GM03348 (cell line): ENCODE measurements at places on chromosomes 1 and 21.

GRCh38 chr1:208584167-208584755, 340.1 kb upstream of the PLXNA2 start:
- DNase-seq: no peak

DNA sequence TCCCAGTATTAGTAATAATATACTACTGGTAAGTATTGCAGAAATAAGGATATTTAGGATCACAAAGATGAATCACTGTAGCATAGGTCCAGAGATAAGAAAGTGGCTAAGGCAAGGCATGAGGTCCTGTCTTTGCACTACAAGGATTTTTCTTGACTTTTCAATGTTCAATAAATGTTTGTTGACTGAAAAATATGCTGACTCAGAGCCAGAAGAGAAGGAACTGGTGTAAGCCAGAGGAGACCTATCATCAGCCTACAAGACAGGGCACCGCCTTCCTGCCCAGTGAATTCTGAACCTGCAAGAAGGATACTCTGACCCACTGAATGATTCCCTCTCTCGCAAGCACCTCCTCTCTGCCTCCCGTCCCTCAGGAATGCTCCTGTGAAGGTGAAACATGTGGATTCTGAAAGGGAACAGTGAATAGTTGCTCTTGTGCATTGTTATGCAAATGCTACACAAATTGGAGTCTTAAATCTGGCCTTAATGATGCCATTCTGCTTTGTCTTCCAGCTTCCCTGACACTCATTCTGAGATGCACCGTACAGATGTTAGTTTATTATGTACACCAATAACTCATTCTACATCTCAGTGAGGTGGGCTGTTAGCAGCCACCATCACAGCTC, 540.0 kb downstream of the OMA1 start:
- no peak for DNase-seq

GRCh38 chr1:227921461-227922185, 26.1 kb downstream of the WNT9A start:
- DNase-seq: no peak

- DNase-seq: no peak
These were observed 107.7 kb downstream of the PDE9A start for GRCh38 chr21:42760951-42761751.

DNA sequence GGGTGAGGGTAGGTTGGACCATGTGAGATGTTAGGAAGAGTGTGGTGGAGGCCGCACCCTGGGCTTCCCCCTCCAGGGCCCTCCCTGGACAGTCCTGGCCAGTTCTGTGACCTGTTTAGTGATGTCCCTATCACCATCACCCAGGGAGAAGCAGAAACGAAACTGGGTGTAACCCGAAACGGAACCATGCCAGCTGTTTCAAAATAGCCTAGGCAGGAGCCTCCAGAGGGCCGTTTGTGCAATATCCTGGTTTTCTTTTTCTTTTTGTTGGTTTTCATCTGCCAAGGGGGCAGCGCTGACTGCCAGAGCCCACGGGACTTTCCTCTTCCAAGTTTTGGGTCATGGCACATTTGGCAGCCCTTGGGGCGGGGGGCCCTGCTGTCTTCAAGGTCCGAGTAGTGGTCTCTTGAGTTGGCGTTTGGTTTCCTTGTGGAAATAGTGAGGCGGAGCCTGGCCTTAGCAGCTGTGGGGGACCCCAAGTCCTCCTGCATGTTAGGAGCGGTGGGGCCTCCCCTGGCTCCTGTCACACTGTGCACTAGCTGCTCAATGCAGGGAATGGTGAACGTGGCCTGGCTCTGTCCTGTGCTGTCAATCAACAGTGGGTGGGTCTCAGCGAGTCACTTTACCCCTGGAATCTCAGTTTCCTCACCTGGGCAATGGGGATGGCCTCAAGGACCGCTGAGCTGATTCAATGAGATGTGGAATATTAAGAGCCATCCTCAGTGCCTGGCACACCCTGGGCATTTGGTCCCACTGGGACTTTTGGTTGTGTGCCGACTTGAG, 90.7 kb downstream of the ARHGEF10L start:
- peak; percentile 85 for DNase-seq

DNA sequence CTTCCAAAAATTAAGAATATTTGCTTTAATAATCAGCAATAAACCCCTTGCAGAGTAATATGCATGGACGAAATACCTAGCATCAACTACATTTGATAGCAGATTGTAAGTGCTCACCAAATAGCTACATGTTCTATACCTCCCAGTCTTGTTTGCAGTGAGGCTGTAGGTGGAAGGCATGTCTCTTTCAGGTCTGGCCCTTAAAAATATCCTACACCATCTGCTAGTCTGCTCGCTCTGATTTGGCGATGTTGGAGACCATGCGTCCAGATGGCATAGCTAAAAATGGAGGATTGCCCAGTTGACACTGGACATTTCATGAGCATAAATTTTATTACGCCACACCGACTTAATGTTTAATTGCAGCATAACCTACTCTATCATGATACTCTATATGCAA, 47.1 kb downstream of the SSX2IP start:
- no peak for DNase-seq

- no peak for DNase-seq
These were observed 12.3 kb downstream of the CAPN9 start for GRCh38 chr1:230759369-230760065.

GRCh38 chr1:223748773-223749733, 36.7 kb downstream of the CAPN2 start:
- DNase-seq: peak; percentile 87

DNA sequence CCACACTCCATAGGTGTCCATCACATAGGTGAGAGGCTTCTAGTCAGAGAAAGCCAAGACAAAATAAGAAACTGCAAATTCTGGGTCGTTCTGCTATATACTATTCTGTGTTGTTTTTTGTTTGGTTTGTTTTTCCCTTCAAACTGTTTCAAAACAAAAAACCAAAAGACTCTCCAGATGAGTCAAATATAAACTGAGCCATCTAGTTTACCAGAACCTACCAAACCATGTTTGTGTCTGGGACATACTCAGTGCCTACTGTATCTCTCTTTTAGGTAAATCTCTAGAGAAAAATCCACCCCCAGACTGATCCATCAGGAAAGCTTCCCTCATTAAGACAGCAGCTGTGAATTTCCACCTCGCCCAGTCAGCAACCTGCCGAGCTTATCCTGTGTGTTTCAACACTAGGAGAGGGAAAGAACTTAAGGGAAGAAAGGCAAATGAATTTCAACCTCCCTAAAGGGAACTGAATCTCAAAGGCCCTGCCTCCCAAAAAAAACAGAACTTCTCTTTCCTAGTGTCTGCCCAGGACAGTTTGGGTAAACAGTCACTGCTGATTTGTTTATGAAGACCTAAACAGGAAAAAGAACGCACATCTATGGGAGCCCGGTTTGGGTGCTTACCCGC, 17.2 kb downstream of the PPT1 start:
- DNase-seq: no peak

DNA sequence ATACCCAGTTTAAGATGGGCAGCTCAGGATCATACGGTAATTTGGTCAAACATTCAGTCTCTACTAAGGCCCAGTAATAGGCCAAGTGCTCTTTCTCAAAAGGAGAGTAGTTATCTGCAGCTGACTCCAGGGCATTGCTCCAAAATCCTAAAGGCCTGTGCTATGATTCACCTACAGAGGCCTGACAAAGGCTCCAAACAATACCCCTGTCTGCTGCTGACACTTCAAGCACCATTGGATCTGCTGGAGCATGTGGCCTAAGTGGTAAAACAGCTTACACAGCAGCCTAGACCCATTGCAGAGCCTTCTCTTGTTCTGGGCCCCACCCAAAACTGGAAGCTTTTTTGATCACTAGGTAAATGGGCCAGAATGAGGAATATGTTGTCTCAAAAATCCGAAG, 22.8 kb downstream of the SLAMF7 start:
- DNase-seq: no peak

DNA sequence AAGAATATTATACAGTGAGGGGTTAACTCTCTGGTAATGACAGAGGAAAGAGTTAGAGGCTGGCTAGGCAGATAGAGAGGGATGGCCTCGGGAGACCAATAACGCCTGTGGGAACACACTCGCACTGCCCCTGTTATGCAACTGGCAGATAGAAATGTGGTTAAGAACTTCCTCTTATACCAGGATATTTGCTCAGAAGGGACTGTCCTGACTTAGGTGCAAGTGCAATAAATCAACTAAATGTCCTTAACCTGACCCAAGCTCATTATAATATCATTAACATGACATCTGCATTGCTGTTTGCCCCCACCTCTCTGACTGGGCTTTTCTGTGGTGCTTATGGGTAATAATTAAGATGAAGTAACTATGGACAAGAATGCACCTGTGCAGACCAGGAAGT, 1518.0 kb downstream of the NCAM2 start:
- DNase-seq: no peak

DNA sequence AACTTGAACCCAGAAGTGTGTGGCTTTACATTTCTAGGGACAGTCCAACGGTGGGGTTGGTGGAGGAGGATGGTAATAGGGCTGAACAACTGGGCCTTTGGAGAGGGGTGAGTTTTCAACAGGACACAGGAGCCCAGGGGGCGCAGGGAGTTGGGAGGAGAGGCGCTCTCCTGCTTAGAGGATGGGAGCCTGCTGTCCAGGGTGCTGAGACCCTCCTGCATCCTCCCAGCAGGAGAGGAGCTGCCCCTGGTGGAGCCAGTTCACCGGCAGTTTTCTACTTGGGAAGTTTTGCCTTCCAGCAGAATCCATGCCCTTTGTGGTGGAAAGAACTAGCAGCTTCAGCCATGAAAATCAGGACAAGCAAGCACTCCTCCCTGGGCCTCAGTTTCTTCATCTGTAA, 8.6 kb downstream of the KCNC4 start:
- no peak for DNase-seq

DNA sequence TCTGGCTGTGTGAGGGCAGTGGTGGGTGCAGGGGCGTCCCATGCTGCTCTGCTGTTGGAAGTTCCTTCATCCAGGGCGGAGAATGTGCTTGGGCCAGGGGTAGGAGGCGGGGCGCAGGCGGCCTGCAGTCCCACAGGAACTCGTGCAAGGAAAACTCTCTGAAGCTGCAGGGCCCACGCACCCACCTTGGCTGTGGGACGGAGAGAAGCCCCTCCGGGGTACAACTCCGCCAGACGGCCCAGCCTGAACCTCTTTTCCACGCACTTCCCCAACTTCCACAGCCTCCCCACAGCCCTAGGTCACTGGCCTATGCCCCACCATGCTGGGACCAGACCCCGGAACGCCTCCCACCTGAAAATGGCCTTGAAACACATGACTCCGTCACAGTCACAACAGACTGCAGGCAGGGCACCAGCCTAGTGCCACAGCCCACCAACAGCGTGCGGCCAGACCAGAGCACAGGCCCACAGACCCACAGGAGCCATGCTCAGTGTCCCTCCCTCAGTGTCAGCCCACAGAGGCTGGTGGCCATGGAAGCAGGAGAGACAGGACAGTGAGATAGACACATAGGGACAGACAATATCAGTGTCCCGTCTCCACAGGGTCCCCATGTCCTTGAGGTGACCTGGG, 47.8 kb downstream of the WNT9A start:
- DNase-seq: no peak

DNA sequence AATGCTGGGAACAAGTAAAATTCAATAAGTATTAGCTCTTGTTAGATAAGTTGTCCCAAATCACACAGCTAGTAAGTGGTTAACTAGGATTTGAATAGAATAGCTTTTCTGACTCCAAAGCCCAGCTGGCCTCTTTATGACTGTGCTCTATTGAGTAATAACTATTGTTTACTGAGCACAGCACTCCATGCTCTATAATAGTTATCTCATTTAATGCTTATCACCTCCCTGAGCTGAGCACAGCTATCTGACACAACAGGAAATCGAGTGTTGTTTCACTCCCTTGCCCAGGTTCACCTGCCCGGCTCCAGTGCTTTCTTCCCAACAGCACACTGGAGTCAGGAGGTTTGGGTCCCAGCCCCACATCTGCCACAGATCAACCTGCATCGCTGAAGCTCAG, 38.8 kb upstream of the STMN1 start:
- peak; percentile 22 for DNase-seq

DNA sequence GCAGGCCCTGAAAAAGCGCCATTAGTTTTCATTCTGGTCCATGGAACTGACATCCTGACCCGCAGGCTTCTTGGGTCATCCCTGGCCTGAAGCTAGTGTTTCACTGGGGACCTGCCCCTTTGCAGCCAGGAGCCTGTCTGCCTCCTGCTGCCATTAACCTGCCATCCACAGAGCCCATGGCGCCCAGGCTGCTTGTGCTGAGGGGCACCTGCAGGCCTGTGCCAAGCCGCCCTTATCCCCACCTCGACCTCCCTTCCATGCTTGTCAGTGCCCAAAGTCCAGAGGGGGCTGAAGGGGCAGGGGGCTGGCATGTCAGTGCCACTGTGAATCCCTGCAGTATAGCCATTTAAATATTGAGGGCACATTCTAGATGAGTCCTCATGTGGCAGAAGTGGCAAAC, 207.6 kb upstream of the USP25 start:
- no peak for DNase-seq

DNA sequence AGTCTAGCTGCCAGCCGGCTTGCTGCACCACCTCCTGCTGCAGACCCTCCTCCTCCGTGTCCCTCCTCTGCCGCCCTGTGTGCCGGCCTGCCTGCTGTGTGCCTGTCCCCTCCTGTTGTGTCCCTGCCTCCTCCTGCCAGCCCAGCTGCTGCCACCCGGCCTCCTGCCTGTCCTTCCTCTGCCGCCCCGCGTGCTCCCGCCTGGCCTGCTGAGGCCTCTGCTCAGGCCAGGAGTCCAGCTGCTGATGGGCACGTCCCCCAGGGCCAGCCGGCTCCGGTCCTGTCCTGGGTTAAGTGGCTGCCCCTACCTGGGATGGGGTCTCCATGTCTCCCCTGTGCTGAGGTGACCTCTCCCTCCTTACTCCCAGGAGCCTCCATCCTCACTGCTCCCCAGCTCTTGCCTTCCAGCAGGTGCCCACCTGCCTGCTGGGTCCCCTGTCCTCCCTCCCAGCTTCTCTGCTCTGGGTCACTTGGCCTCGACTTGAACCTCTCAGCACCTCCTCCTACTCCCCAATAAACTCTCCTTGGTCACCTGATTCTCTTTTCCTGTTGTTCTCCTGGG, 870 bp downstream of the KRTAP10-8 start:
- no peak for DNase-seq

- no peak for DNase-seq
These were observed 26.8 kb downstream of the RSPH1 start for GRCh38 chr21:42469272-42469671.

GRCh38 chr1:11740258-11741192, 4.6 kb downstream of the AGTRAP start:
- no peak for DNase-seq

- no peak for DNase-seq
These were observed 49.6 kb upstream of the BMP8A start for GRCh38 chr1:39441797-39442196.

DNA sequence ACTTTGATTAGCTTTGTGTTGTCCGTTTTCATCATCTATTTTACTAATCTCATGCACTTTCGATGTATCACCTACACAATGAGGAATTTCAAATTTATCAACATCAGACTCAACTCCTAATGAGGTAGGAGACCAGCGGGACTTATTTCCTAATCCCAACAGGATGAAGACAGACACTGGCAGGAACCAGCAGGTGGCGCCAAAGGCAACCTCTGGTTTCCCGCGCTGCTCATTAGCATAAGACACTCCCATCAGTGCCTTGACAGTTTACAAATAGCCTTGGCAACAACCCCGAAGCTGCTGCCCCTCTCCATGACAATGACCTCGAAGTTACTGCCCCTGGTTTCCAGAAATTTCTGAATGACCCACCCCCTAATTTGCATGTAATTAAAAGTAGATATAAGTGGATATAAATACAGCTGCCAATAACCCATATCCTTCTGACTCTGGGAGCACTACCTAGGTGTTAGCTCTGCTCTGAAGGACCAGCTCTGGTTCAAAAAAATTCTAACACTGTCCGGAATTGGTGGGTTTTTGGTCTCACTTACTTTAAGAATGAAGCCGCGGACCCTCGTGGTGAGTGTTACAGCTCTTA, 974.8 kb downstream of the ADGRL2 start:
- DNase-seq: no peak

- no peak for DNase-seq
These were observed 6.8 kb downstream of the PCP4L1 start for GRCh38 chr1:161265305-161265704.
